Body of pancreas (tissue), 4 donors: ENCODE measurements at places on chromosomes 4 and X. TPM values are rescaled to one million over a fixed set of nuclear protein-coding genes. Genes with fewer than 3 reads are reported as not detected.

Gene PROM1
- 24.6 TPM for total RNA-seq

Gene CXorf65
- not detected for total RNA-seq

Gene DCAF16
- 15.6 TPM for total RNA-seq

Gene CHRDL1
- total RNA-seq = 13.0 TPM

GRCh38 chr4:173288296-173288695 lies 45.9 kb downstream of the HMGB2 start:
- DNase-seq = peak; percentile 56
- H3K4me1 ChIP-seq = peaks cover 7% of the 10 kb centered on the region
- H3K36me3 ChIP-seq = no peaks in the 10 kb centered on the region

- H3K27me3 ChIP-seq = no peaks in the 10 kb centered on the region
- DNase-seq = no peak
- H3K4me1 ChIP-seq = no peaks in the 10 kb centered on the region
- H3K4me3 ChIP-seq = no peak overlapping the region
- no peaks in the 10 kb centered on the region for H3K36me3 ChIP-seq
- H3K27ac ChIP-seq = no peak overlapping the region
These were observed 187.1 kb upstream of the C1QTNF7 start for GRCh38 chr4:15240764-15241163.
